ENCODE measurements at places on chromosomes 13 and 19.

DNA sequence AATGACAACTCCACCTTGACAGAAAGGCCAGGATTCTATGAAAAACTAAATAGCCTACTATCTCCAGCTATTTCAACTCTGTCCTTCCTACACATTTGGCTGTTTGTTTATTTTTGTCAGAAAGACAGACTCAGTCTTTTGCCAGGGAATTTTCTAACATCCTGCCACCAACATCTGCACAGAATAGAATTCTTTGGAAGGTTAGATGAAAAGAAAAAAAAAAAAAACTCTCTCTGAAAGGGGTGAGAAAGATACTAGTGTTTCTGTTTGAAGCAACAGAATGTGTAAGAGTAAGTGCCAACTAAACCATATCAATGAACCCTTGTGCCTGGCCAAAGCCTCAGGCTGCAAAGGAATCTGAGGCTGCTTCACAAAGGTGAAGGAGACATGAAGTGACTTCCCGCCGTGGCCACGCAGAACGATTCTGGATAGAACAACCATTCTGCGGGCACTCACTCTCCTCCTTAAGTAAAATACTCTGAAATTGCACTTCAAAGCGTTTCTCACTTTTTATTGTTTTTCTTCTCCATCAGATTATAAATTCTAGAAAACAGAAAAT, 498.2 kb downstream of the IRS2 start:
- no peak for DNase-seq

- DNase-seq = no peak
These were observed 985 bp upstream of the CLC start for GRCh38 chr19:39738814-39739213.

- DNase-seq = no peak
These were observed 393.7 kb downstream of the NDFIP2 start for GRCh38 chr13:79874396-79875360.

- DNase-seq = no peak
These were observed 40.9 kb downstream of the ZNF846 start for GRCh38 chr19:9727644-9728043.

DNA sequence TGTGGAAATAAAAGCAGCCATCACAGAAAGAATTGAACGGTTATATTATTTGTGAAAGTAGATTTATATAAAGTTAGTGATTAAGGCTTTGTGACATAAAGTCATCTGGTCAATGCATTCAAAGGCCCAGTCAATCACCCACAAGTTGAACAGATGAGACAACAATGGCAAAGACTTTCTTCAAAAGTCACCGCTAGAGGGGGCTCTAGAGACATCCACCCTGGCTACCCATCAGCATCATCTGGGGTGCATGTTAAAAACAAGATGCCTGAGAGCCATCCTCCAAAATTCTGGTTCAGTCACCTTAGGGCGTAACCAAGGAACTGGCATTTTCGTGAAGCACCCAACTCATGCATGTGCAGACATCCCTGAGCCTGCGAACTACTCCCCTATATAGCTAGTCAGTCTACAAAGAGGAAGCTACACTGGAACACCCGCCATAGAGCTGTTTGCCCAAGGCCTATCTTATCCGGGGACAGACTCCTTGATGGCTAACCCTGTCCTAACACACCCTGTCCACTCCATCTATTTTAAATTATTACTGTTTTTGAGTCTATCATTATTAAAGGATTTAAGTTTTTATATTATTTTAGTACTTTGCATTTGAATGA, 970.5 kb downstream of the UQCRFS1 start:
- no peak for DNase-seq

DNA sequence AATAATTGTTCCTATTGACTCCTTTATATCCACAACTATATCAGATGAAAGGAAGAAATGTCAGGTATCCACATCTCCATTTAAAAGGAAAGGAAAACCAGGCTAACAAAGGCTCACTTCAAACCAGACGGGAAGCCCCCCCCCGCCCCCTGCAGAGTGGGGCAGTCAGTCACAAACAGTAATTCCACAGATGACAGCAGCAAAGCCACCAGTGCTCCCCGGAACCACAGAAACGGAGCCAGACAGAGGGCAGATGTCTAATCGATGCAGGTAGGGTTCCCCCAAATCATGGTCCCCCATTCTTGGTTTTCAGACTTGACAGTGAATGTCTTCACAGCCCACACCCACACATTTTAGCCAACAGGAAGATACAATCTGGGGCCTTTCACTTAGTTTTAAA, 100.8 kb downstream of the STK24 start:
- no peak for DNase-seq

GRCh38 chr13:28584873-28585381, 74.0 kb upstream of the POMP start:
- DNase-seq = peak; percentile 34

GRCh38 chr19:38912600-38913514, 871 bp upstream of the CCER2 start:
- no peak for DNase-seq

- DNase-seq = no peak
These were observed 26.9 kb downstream of the CHAMP1 start for GRCh38 chr13:114341003-114341777.

DNA sequence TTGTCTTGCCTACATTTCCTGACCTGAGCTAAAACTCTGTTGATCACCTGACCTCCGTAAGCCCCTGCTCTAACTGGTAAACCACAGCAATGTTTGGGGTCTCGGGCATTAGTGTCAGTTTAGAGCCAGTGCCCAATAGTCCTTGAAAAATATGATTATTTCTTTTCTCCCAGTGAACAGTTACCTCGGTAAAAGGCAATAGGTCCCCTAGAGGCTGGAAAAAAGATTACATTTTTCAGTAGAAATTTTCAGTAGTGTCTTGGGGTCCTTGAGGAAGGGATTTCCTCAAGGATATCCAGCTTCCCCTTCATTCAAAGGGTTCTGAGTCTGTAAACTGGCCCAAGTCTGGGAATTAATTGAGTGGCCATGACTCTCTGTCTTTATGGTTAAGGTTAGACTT, 177.5 kb downstream of the SLC7A1 start:
- DNase-seq = no peak

DNA sequence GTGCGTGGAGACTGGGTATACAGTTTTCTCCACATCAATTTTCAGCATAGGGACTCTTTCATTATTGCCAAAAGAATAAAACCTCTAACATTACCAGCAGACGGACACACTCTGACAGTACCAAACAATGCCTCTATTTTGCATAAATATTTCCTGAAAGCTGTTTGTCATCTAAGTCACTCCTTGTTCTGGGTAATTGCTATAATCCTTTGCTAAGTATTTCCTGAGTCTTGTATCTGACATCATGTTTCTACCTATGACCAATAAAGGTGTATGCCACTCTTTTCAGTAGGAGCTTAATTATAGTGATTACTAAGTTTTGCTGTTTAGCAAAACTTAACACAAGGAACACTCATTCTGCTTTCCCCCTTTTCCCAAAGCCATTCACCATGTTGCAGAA, 886.5 kb downstream of the SLITRK6 start:
- DNase-seq = no peak

DNA sequence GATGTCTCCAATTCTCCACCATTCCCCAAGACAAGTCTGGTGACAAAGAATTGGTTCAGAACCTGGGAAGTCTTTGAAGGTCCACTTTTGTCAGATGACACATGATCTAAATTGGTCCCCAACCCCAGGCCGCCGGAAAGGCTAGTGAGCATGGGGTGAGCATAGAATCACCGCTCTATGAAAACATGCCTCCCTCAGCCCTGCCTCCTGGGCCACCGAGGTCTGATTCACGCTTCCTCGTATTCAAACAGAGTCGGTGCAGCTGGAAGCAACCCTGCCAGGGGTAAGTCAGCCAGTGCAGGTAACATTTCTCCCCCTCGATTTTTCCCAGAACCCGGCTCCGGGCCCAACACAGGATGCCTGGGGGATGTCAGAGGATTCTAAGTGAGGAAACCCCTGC, 33.9 kb upstream of the KLF2 start:
- DNase-seq = no peak

GRCh38 chr19:7853770-7854128, 20.4 kb downstream of the PRR36 start:
- no peak for DNase-seq

- no peak for DNase-seq
These were observed 31.5 kb upstream of the MYO16 start for GRCh38 chr13:108597943-108598342.

- DNase-seq = no peak
These were observed 3.6 kb downstream of the RASGRP4 start for GRCh38 chr19:38422438-38422837.

GRCh38 chr19:48529156-48529555, 17.5 kb upstream of the LMTK3 start:
- no peak for DNase-seq

- no peak for DNase-seq
These were observed 7.7 kb upstream of the CEACAM7 start for GRCh38 chr19:41695745-41696144.

- no peak for DNase-seq
These were observed 30.7 kb upstream of the ZFP82 start for GRCh38 chr19:36449059-36449670.

DNA sequence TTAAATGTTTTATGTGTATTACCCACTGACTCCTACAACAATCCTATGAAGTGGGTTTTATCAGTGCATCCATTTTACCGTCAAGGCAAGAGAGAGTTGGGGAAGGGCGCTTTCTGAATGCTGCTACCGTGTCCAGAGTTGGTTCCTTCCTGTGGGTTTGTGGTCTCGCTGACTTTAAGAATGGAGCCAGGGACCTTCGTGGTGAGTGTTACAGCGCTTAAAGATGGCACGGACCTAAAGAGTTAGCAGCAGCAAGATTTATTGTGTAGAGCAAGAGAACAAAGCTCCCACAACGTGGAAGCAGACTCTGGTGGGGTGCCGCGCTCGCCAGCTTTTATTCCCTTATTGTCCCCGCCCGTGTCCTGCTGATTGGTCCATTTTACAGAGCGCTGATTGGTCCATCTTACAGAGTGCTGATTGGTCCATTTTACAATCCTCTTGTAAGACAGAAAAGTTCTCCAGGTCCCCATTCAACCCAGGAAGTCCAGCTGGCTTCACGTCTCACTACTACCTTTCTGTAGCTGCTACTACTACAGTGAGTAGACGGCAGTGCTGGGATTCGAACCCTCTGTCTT, 6.1 kb downstream of the OSCAR start:
- no peak for DNase-seq

GRCh38 chr13:20686167-20686566, 17.3 kb upstream of the IL17D start:
- no peak for DNase-seq

GRCh38 chr19:38046254-38047048, 139.4 kb downstream of the SIPA1L3 start:
- DNase-seq = no peak

DNA sequence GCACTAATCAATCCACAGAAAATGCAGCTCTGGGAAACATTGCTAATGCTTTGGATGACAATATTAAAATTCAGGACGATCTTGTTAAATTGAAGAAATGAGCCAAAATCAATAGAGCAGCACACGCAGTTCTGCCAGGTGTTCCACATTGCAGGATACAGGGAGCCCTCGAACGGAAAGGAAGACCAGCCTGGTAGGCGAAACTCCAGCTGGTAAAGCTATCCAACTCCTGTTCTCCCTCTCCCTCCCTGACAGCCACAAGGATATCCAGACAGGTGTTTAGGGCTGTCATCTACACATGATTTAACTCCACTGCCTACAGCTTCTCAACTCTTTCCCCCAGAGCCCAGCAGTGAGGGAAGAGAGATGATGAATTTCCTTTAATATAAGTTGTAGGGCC, 67.7 kb downstream of the EPSTI1 start:
- DNase-seq = no peak

- DNase-seq = no peak
These were observed 984 bp downstream of the RPS11 start for GRCh38 chr19:49497047-49497788.

- DNase-seq = peak; percentile 4
These were observed 11.2 kb upstream of the LYPD3 start for GRCh38 chr19:43476606-43477005.

- no peak for DNase-seq
These were observed 65.9 kb upstream of the ZNF599 start for GRCh38 chr19:34838753-34839431.

GRCh38 chr19:55252760-55253663, 5.8 kb downstream of the PPP6R1 start:
- DNase-seq = no peak

DNA sequence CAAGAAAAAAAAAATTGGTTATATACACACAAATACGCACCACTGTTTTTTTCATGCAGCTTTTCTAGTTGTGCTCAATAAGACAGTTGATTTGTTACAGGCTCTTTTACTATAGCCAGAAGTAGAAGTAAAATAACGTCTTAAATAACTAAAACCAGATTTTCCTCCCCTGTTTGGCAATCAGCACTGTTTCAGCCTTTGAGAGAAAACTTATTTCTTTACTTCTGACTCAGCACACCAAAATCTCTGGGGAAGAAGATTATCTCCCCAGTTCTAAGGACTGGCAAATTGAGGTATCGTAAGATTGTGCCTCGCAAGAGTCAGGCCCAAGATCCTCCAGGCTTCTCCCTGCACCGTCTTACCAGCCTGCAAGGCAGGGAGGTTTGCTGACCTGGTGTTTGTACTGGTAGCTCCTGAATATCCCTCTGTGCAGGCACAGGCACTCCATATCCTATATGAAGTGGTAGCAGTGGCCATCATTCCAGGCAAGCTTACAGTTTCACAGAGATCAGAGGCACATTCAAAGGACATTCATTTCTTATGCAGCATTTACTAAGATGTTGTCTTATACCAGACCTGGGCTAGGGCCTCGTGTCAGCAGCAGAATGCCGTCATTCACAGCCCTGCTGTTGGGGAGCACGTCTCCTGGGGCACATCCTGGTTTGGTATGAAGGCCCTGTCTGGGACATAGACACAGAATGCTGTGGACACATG, 268.2 kb downstream of the ZNF536 start:
- no peak for DNase-seq

DNA sequence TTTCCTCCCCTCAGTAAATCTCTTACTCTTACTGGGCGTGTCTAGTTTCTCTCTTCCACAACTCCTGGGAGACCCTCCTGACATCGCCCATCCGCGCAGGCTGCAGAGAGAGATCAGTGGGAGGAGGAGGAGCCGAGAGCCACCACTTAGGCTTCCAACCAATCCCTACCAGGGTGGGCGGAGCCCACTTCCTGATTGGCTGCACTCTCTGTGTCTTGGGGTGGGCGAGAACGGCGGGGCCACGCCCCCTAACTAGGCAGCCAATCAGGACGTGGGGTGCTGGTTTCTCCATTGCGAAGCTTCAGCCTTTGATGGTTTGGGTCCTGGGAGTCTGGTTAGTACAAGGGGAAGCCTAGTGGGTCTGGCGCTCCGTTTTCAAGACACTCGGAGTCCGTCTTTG, at the start of gene PMIS2:
Gene PMIS2 (plus strand): TSS at position 326 of the 400 bp plus-strand sequence. CDS start 87 bp downstream, outside the sequence.
- DNase-seq = no peak

DNA sequence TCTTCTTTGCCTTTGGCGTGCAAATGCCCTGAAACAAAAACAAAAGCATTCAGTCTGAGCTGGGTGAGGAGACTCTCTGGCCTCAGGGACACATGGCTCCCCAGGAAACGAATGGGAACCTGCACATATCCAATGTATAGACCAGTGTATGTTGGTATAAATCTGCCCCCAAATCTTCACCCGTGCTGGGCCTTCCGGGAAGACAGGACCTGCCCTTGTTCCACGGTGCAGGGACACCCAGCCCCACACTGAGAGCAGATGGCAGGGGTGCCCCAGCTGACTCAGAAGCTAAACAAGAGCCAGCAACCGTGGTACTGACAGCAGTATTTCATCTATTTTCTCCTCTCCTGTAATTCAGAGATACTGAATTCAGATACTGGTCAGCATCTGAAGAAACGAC, 42.4 kb downstream of the CARS2 start:
- no peak for DNase-seq
